T47D (cell line): ENCODE measurements at places on chromosomes 12 and 14.

DNA sequence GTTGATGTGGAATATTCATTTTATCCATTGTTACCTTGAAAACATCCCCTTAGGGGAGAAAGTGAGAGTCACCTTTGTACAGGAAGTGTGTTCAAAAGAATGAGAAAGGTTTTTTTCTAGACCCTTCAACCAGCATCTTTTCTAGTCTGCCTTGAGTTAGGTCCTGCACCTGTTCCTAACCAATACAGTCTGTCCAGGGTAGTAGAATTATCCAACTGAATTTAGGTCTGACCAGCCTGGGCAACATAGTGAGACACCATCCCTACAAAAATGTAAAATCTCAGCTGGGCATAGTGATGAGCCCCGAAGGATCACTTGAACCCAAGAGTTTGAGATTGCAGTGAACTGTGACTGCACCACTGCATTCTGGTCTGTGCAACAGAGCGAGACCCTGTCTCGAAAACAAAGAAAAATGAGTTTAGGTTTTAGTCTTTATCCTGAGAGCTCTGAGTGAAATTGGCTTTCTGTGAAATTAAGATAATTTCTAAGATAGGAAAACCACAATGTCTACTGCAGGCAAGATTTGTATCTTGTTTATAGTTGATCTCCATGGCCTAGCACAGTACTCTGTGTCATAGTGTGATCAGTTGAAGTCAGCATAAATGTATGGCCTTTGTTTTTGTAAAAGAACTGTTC lies 25.2 kb downstream of the ARHGAP5 start:
- DNase-seq = no peak

DNA sequence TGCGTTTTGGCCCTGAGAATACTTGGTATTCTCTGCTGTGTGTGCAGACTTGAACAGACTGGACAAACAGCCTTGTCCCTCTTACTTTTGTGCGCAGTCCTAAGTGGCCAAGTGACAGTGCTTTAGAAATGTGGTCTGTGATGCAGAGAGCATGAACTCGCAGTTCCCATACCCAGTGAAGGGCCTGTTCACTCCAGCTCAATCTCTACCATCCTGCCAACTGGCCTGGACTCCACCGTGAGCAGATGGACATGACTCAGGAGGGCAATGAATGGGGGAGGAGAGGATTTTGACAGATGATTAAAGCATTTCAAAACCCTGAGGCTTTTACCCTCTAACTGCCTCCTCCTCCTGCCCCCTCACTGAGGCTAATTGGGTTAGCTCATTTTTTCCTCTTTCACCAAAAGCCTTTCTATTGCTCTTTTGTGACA lies 62.5 kb upstream of the PYGL start:
- no peak for DNase-seq

DNA sequence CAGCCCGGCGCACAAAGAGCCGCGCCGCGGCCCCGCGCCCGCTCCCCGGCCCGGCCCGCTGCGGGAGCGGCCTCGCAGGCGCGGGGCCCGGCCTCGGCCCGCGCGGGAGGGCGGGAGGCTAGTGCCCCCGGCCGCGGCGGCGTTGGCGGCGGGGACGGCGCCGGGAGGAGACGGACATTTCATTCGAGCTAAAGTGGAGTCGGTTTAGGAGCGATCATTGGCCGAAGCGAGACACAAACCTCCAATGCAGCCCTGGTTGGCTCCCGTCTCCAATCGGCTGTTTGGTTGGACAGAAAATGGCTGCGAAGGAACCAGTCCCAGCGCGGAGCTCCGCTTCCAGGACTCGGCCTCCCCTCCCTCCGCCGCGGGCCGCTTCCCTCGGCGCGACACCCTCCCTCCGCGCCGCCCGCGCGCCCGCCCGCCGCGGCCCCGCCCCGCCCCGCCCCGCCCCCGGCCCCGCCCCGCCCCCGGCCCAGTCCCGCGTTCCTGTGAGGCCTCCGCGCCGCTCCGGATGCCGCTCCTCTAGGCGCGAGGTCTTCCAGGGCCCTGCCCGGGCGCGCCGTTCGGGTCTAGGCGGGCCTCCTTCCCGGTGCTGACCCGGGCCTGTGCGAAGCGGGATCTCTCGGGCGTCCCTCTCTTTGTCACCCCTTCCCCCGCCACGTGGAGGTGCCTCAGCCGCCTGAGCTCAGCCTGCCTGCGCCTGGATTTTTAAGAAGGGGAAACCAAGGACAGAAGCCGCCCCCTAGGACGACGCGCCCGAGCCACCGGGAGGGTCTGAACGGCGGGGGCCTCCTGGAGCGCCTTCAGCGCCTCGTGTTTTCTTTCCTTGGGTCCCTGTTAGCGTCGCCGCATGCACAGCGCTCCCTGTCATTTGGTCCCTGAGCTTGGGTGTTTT lies at the start of gene NFYB:
TSS of gene NFYB (minus strand) at position 309 of the 895 bp plus-strand sequence. CDS start 2,757 bp downstream, outside the sequence.
- peak; percentile 99 for DNase-seq

GRCh38 chr12:124699909-124700308 lies 132.5 kb upstream of the NCOR2 start:
- DNase-seq = no peak

- DNase-seq = peak; percentile 71
Measured at GRCh38 chr12:124327362-124328043, 32.6 kb downstream of the RFLNA start.

- DNase-seq = no peak
Measured at GRCh38 chr14:57961786-57962060, 95.8 kb upstream of the SLC35F4 start.

DNA sequence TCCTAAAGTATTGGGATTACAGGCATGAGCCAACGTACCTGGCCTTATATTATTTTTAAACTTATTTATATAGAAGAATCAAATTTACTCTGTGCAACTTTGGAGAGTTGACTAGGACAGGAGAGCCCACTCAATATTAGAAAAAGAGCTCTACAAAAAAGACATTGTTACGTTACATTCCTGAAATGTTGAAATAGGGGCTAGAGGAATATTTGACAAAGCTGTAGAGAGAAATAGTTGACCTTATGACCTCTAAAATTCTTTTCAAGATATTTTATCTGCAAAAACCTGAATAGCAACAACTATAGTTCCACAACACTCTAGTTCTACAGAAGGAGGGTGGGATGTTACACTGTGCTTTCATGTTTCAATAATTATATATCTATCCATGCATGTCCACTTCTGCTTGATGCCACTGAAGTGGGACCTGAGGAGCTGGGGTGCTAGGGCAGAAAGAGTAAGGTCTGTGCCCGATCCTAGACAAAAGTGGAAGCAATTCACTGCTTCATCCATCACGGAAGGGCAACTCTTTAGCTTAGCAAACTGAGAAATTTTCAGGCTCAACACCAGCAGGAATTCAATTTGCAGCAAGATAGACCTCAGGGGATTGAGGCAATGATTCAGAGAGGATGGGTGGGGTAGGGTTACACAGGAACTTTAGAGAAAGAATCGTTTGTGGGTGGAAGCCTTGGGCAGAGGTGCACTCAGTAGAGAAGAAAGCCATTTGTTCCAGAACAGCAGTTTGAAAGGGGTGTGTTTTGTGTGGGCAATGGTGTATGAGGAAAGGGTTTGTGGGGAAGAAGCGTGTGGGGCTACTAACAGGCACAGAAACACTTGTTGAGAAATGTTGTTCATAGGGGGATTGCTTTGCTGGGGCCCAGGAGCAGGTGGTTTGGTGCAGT lies 16.0 kb upstream of the RNASE10 start:
- no peak for DNase-seq

GRCh38 chr12:39872425-39872824 lies 233.5 kb downstream of the SLC2A13 start:
- DNase-seq = no peak

GRCh38 chr12:54051026-54051842 lies 2.4 kb upstream of the HOXC4 start:
- no peak for DNase-seq

DNA sequence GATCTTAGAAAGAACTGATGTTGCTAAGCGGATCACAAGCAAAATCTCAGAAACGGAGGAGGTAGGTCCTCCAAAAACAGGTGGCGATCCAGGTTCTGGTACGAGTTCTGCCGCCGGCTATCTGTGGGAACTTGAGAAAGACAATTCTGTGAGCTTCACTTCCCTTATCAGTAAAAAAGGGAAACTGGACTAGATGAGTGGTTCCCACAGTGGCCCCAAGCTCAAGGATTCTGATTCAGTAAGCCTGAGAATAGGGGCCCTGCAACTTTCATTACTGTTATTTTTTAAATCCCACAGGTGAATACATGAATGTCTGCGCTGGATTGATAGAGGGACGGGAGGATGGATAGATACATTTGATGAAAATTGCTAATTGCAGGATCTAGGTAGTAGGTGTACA lies 160.2 kb downstream of the PPM1H start:
- no peak for DNase-seq

GRCh38 chr12:105291531-105291930 lies 39.0 kb upstream of the C12orf75 start:
- no peak for DNase-seq

DNA sequence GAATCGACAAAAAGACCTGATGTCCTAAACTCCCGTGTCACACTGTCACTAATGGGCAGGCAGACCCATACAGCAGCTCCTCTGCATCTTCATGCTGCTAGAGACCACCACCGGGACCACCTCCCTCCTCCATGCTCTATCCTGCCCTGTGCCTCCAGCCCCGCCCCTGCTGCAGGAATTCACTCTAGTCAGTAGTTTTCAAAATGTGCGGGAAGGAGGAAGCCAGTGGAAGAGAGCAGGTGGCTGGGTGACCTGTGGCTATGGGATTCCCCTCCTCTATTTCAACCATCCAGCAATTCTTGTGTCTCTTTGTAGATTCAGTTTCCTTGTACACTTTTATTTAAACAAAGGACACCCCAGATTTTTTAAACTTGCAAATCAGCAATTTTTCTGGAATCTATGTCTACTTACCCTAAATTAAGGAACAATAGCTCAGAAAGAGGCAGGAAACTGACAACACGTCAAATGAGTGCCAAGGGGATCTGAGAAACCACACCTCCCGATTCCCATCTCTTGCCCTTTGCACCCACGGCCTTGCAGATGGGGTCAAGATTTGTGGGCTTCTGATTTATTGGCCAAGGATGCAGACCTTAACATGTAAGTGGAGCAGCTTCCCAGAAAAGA lies 20.4 kb upstream of the MAP1LC3B2 start:
- no peak for DNase-seq

GRCh38 chr12:9118158-9118557 lies 2.4 kb upstream of the A2M start:
- DNase-seq = no peak

DNA sequence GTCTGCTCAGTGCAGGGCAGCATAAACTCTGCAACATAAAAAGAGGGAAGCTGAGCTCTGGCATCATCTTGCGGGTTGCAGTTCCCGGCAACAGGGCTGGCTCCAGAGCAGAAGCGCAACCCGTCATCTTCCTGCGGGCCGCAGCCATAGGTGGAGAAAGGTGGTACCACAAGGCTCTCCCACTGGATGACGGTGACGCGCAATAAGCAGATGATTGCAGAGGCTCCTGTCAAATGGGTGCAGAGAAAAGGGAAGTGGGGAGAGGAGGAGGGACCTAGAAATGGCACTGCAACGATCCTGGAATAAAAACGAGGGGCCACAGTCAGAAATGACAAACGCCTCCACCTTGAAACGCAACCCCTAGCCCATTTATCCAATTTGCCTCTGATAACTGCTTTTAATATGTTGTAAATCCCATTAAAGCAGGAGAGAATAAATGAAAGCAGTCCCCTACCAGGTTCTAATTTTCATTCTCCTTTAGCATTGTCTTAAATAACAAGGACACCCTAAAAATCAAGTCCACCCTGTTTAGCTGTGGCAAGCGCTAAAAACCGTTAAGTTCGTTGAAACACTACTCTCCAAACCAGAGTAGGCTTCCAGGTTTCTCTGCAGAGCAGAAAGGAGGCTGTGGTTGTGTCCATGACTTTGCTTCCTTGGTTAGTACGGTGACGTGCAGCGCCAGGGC lies 30.9 kb upstream of the TUBA1C start:
- DNase-seq = no peak

DNA sequence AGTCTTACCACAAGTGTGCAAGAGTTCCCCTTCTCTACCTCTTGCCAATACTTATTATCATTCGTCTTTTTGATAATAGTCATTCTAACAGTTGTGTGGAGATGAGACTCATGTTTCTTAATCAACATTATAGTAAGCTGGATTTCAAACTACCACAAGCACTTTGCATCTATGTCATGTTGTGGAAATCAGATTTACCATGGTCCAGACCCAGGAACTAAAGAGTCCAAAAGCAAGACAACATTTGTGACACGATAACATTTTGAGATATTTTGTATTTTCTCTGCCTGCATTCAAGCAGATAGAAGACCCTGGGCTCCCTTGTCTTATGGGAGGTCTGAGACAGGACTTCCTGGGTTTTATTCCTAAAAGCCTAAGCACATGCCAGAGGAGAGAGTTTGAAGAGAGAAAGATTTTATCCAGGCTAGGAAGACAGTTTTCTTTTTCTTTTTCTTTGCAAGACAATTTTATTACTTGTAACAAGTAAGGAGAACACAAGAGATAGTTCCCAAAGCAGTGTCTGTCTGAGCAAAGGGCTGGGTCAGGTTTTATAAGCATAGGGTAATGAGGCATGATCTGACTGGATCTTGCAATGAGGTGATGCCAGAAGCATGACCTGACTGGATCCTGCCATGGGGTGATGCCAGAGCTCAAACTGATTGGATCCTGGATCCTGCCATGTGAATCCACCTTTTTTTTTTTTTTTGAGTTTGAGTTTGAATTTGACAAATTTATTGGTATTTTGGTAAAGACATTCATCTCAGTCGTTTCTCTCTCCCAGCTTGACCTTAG lies 180.5 kb upstream of the HMGA2 start:
- DNase-seq = no peak

DNA sequence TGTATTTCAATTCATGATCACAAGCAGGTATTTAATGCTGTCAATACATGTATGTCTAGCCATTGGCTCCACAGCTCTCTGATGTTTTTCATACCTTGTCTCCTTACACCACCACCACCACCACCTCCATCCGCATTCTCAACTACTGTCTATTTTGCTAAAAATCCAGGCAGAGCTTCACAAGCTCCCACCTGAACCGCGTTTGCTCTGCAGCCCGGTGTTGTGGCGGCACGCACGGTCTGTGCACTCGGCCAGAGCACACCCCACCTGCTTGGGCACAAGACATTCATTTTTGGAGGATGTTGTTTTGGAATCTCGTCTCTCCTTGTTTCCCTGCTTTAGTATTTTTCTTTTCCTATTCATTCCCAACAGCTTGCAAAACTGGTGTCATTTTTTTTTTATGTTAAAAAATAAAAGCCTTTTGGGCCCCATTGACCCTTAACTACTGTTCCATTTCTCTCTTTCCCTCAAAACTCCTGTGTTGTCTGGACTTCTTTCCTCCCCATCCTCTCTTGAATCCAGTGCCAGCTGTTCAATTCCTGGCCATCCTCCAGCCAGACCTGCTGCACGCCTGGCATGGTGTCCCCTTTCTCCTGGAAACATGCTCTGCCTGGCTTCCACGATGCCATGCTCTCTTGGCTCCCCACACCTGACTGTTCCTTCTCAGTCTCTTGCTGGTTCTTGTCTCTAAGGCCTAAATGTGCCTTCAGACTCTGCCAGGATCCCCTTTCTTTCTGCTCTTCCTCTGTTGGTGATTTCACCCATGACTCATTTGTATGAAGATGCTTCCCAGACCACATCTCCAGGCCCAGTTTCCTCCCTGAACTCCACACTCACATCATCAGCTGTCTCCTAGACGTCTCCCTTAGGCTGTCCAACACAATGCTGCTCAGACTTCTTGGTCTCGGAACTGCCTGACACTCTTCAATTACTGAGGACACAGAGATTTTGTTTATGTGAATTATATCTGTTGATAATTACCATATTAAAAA lies 37.9 kb downstream of the PIWIL1 start:
- DNase-seq = no peak

- peak; percentile 28 for DNase-seq
Measured at GRCh38 chr12:13278249-13278787, 81.8 kb downstream of the EMP1 start.
